Skeletal muscle cell (primary cell): ENCODE measurements at places on chromosomes 4 and X.

DNA sequence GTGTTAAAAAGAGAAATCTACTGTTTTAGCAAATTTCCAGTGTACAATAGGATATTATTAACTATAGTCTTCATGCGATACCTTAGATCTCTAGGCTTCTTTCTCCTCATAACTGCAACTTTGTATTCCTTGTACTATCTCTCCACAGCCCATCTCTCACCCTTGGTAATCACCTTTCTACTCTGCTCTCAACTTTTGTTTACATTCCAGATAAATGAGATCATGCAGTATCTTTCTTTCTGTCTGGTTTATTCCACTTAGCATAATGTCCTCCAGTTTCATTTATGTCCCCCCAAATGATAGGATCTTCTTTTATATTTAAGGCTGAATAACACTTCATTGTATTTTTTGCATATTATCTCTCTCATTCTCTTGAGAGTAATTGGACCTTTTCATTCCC is 165.5 kb downstream of the HS3ST1 start:
- DNase-seq, result no peak

DNA sequence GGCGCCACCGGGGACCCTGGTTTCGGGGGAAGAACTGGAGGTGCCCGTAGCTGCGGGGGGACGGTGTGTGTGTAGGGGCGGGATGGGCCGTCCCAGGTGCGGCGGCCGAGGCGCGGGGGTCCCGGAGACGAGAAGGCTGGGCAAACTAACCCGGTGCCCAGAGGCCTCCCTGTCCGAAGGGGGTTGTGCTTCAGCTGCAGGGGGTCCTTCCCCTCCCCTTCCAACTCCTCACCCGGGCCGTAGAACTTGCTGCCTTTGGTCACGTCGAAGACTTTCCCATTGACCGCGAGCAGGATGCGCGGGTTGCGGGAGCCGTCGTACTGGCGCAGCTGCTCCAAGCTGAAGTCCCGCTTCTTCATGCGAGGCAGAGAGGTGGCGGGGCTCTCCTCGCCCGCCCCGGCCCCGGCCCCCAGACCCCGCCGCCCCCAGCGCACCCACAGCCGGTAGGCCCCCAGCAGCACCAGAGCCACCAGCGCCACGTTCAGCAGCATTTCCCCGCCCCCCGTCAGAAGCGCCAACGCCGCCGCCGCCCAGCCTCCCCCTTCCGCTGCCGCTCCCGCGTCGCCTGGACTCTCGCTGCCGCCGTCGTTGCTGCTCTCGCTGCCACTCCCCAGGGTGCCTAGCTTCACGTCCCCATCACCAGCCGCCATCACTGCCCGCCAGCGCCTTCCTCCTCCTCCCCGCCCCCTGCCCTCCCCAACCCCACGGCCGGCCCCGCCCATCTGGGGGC is at the start of gene PGRMC2:
Gene PGRMC2 (minus strand): TSS at position 673 of the 730 bp plus-strand sequence. CDS start 23 bp downstream, at position 650.
- no peak for DNase-seq

DNA sequence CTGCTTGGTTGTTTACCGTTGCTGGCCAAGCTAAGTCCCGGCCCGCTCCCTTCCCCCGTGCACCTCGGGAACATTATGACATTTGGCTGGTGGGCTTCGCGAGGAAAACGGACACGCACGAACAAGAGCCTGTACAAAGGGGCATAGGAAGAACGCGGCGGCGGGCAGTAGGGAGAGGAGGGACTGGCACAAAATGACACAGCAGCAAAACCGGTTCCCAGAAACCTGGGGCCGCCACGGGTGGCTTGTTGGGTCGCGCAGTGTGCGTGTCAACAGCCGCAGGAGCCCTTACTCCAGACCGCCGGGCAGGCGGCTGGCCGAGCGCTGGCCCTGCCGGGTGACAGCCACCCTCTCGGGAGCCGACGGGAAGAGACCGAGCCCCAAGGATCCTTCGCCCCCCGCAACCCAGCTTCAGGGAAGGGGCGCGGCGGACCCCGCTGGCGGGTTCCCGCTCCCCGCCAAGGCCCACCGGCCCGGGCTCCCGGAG is 1.6 kb upstream of the LIN54 start:
- no peak for DNase-seq

DNA sequence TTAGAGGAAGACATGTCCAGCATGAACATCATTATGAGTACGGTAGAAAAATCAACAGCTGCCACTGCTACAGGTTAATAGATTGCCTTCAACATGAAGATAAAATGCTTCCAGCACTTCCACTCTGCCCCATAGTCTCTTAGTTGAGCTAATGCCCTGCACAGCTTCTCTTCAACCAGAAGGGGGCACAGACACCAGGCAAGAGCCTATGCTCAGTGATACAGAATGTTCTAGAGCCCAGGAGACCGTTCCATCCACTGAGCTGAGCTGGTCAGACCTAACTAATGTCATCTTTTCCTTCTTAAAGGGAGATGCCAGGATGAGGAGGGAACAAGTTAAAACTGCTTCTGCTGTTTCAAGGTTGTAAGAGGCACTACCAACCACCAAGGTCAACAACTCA is 42.2 kb downstream of the SMIM10L2A start:
- DNase-seq, result no peak
